Sigmoid colon (tissue), 7 donors: ENCODE measurements at places on chromosomes 6 and 20. TPM values are rescaled to one million over a fixed set of nuclear protein-coding genes. Genes with fewer than 3 reads are reported as not detected.

DNA sequence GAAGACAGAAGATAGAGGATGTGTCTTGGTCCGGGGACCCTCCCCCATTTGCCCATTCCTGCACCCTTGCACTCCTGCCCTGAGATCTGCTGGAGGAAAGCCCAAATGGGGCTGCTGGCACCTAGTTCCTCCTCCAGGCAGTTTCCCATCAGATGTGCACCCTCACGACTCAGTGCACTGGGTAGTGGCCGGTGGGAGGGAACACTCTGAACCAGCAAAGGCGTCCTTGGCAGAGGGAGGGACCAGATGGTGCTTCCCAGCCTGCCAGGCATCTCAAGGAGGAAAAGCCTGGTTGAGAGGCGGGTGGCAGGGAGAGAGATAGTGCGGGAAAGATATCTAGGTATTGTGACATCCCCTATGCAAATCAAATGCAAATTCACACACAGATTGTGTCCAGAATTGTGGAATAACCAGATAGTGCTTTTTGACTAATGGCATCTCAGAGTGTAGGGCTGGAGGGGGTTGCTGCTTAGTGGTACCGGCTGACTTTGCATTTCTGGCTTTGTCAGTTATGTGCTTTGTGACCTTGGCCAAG, 19.5 kb downstream of the TMEM151B start:
- H3K27ac ChIP-seq, result no peak overlapping the region
- no peak overlapping the region for H3K4me3 ChIP-seq
- peaks cover 6% of the 10 kb centered on the region for H3K27me3 ChIP-seq
- no peaks in the 10 kb centered on the region for H3K4me1 ChIP-seq

- peaks cover 48% of the 10 kb centered on the region for H3K4me1 ChIP-seq
- DNase-seq, result no peak
- no peaks in the 10 kb centered on the region for H3K36me3 ChIP-seq
- no peak overlapping the region for H3K27ac ChIP-seq
- H3K27me3 ChIP-seq, result no peaks in the 10 kb centered on the region
Measured at GRCh38 chr6:112017169-112017568, 36.7 kb upstream of the CCN6 start.

CST5 gene
- not detected for total RNA-seq

DNA sequence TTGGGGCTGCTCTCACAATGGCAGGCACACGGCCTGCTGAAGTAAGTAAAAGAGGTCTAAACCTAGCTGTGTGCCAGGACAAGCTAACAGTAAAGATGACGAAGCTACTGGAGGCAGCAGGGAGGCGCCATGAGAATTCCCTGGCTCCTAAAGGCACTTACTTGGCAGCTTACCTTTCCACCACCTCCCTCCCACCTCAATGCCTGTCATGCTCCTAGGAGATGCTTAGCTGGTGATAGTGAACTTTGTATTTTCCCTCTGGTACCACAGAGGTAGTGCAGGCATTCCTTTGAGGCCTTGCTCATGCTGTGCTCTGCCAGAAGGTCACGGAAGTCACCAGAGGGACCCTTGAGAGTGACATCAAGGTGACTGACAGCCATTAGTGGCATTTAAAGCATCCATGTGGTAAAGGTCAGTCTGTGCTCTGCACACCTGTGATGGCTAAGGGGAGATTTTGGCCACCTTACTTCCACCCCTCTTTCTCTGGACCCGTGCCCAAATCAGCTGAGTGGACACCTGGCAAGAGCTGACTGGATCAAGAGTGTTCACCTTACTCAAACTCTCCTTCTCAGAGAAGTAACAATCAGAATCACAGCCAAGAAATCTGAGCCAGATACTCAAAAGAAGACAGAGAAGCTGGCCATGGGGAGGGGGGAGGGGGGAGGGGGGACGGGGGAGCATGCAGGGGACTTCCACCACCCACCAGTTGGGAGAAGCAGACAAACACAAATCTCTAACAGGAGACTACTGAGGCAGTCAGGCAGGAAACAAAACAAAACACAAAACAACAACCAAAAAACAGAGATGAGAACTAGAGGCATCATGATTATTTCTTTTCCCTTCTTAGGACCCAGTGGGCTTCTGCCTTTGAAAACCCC, 2.9 kb downstream of the FKBP1A start:
- no peaks in the 10 kb centered on the region for H3K4me1 ChIP-seq
- no peaks in the 10 kb centered on the region for H3K27me3 ChIP-seq
- no peaks in the 10 kb centered on the region for H3K36me3 ChIP-seq
- no peak for DNase-seq
- no peak overlapping the region for H3K4me3 ChIP-seq

GRCh38 chr20:1595333-1595732, 24.5 kb downstream of the SIRPB1 start:
- no peak overlapping the region for H3K27ac ChIP-seq
- H3K36me3 ChIP-seq, result no peaks in the 10 kb centered on the region
- no peak overlapping the region for H3K4me3 ChIP-seq
- no peak for DNase-seq
- H3K4me1 ChIP-seq, result no peaks in the 10 kb centered on the region

PAK5 gene
- total RNA-seq, result 0.14 TPM

KHDC3L gene
- not detected for total RNA-seq

DNA sequence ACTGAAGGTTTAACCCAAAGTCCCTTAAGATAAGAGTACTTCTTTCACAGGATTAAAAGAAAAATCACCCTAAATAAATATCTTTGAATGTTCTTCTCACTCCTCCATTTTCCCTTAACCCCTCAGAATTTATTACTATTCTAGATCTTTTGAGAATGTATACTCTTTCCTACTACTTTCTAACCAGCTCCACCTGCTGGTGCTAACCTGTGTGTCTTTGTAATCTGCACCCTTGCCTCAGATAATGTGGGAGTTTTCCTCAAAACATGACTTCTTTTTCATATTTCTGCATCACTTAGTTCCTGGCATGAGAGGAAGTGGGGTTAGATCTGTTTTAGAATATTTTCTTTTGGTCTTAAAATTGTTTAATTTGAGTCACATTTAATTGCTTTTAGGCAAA, 394.2 kb downstream of the BMP2 start:
- no peak overlapping the region for H3K27ac ChIP-seq
- H3K36me3 ChIP-seq, result no peaks in the 10 kb centered on the region
- no peak overlapping the region for H3K4me3 ChIP-seq

GRCh38 chr6:37602346-37602745, 95.3 kb downstream of the MDGA1 start:
- H3K36me3 ChIP-seq, result no peaks in the 10 kb centered on the region
- H3K4me1 ChIP-seq, result no peaks in the 10 kb centered on the region
- no peak for DNase-seq
- H3K4me3 ChIP-seq, result no peak overlapping the region

DNA sequence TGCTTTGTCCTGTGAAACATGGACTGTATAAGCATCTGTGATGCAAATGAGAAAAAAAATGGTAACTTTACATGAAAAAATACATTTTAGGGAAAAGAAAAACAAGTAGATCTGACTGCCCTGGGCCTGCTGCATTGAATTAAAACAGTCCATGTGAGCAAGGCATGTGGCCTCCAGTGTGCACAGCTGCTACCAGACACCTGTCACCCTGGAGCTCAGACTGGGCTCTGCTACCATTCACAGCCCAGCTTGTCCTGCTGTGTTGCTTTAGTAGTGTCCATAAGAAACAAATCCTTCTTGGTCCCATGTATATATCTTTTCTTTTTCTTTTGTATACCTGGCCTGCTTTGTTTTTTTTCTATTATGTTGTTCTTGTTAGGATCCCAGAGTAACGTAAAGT, 315.9 kb downstream of the NKAIN2 start:
- no peaks in the 10 kb centered on the region for H3K36me3 ChIP-seq
- H3K27ac ChIP-seq, result no peak overlapping the region
- H3K4me3 ChIP-seq, result no peak overlapping the region
- H3K27me3 ChIP-seq, result no peaks in the 10 kb centered on the region
- no peaks in the 10 kb centered on the region for H3K4me1 ChIP-seq

TAF8 gene
- total RNA-seq, result 30.1 TPM

GRCh38 chr6:40695114-40695513, 108.0 kb upstream of the LRFN2 start:
- H3K27me3 ChIP-seq, result no peaks in the 10 kb centered on the region
- H3K27ac ChIP-seq, result no peak overlapping the region
- H3K36me3 ChIP-seq, result no peaks in the 10 kb centered on the region
- no peak overlapping the region for H3K4me3 ChIP-seq
- no peak for DNase-seq

DNA sequence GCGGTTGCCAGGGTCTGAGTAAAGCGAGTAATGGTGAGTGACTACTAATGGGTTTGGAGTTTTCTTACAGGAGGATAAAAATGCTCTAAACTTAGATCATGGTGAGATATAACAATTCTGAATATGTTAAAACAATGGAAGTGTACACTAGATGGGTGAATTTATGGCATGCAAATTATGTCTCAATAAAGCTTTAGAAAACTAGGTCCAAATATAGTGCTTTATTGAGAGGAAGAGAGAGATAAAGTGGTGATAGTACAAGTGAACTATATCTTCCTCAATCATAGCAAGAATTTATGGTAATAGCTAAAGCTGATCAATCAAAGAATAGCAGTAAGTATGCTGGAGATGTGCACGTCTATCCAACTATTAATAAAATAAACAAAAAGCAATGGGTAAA, 23.9 kb downstream of the SRPK1 start:
- no peaks in the 10 kb centered on the region for H3K4me1 ChIP-seq
- H3K27ac ChIP-seq, result no peak overlapping the region
- H3K27me3 ChIP-seq, result no peaks in the 10 kb centered on the region
- DNase-seq, result no peak
- H3K36me3 ChIP-seq, result no peaks in the 10 kb centered on the region
- no peak overlapping the region for H3K4me3 ChIP-seq

TMEM244 gene
- not detected for total RNA-seq

GRCh38 chr6:162671580-162672165, 55.9 kb downstream of the PRKN start:
- H3K36me3 ChIP-seq, result no peaks in the 10 kb centered on the region
- no peaks in the 10 kb centered on the region for H3K27me3 ChIP-seq
- H3K4me3 ChIP-seq, result no peak overlapping the region
- DNase-seq, result no peak
- no peaks in the 10 kb centered on the region for H3K4me1 ChIP-seq
- no peak overlapping the region for H3K27ac ChIP-seq

DNA sequence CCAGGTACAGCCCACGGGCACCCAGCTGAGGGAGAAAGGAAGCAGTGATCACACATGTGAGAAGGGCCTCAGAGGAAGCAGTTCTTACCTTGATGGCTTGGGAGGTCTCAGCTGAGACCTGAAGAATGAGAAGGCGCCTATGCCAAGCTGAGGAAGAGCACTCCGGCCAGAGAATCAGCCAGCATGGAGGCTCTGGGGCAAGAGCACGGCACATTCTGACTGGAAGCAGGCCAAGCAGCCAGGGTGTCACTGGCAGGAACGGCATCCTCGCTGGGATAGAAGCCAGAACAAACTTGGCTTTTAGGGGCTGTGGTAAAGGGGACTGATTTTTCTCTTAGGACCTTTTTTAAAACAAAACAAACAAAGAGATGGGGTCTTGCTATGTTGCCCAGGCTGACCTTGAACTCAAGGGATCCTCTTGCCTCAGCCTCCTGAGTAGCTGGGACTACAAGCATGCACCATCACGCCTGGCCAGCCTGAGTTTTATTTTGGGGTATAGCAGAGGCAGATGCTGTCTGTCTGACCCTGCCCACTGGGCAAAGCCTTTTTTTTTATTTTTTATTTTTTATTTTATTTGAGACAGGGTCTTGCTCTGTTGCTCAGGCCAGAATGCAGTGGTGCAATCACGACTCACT, 17.6 kb downstream of the GHRH start:
- H3K36me3 ChIP-seq, result peaks cover 27% of the 10 kb centered on the region
- DNase-seq, result peak; percentile 77
- H3K4me1 ChIP-seq, result peaks cover 14% of the 10 kb centered on the region
- no peak overlapping the region for H3K4me3 ChIP-seq
- no peaks in the 10 kb centered on the region for H3K27me3 ChIP-seq

DNA sequence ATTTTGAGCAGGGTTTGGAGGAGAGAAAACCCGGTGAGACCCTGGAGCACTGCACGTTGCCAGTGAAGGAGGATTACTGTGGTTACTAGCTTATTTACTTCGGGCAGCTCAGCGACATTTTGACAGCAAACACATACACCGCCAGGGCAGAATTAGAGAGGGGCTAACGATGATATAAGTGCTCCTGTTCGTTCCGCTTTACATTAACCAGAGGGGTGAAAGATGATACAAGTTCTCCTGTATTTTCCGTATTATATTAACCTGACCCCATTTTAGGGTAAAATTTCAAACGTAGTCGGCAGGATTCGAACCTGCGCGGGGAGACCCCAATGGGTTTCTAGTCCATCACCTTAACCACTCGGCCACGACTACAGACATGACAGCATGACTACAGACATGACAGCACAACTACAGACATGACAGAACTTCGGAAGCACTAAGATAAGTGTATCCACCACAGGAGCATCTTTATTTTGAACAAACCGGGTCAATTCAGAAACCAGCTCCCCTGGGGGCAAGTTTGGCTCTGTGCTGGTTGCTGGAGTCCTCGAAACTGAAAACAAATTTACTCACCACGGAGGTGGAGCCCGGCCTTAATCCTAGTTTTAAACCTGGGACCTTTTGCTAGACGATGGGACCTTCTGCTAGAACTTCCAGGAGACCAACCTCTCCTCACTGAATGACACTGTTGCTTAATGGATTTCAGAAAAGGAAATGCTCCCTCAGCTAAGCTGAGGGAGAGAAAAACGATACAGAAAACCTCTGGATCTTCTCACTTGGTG, 80.4 kb upstream of the ZNF184 start:
- no peaks in the 10 kb centered on the region for H3K36me3 ChIP-seq
- no peak overlapping the region for H3K27ac ChIP-seq
- no peak overlapping the region for H3K4me3 ChIP-seq

ATP9A gene
- total RNA-seq, result 31.0 TPM

DNA sequence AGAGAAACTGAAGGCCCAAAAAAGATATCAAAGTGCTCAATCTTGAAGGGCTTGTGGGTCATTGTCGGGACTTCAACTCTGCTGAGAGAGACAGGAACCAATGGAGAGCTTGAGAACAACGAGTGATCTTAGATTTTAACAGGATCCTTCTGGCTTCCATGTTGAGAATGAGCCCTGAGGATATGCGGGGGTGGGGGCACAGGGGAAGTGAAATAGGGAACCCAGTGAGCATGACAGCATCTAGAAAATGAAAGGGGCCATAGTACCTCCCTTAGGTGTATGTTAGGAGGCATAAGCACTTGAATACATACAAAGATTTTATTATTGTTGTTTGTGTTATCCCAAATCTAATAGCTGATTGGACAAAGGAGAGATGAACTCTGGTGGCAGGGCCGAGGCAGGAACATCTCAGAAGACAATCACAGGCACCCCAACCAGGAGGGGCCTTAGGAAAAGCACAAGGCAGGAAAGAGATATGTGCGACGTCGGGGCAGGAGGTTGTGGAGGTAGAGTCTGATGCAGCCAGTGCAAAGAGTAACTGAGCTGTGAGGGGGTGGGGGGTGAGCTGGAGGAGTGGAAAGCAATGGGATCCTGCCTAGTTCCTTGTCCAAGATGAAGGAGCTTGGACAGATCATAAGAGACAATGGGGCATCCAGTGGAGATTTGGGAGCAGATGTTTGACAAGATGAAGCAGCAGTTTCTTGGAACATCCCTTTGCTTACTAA, 10.4 kb downstream of the TGM6 start:
- no peaks in the 10 kb centered on the region for H3K36me3 ChIP-seq
- no peaks in the 10 kb centered on the region for H3K4me1 ChIP-seq
- no peak for DNase-seq
- H3K27me3 ChIP-seq, result no peaks in the 10 kb centered on the region
- no peak overlapping the region for H3K4me3 ChIP-seq

GRCh38 chr6:143079325-143079640, 18.6 kb downstream of the AIG1 start:
- no peak overlapping the region for H3K4me3 ChIP-seq
- no peaks in the 10 kb centered on the region for H3K36me3 ChIP-seq

OR2J3 gene
- not detected for total RNA-seq

LAMA4 gene
- total RNA-seq, result 95.3 TPM
